ENCODE measurements at places on chromosomes 6 and 20.

- DNase-seq = no peak
These were observed 57.6 kb downstream of the EYA4 start for GRCh38 chr6:133298801-133299200.

GRCh38 chr6:160430203-160430602 is 82.0 kb downstream of the SLC22A3 start:
- DNase-seq = no peak

GRCh38 chr20:34875642-34876405 is 588 bp upstream of the ACSS2 start:
- DNase-seq = no peak

DNA sequence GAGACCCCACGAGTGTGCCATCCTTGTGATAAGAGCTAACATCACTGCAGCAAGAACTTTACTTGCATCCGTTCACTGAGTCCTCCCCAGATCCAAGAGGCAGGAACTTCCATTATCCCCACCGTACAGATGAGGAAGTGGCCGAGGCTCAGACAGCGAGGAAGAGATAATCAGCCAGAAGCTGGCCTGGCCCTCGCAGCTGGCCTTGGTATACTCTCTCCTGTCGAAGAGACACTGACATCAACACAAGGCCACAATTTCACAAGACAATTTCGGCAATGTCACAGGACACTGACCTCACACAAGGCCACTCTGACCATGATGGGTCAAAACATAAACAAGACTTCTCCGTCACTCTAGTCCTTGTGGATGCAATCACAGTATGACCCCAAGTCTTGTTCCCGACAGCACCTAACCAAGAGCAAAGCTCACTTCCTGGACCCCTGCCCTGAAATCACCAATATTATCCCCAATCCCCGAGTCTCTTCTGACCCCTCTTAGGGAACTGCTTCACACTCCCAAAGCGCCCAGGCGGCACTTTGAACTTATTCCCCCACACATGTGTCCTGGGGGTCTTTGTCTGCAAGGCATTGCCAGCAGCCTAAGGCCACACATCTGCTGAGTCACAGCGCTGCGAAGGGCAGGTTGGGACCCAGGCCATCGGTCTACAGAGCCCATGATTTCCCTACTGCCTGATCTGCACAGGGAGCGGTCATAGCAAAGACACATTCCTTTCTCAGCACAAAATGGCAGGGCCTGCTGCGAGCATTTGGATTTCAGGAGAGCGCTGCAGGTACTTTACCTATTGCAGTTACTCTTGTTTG is 14.8 kb upstream of the VAPB start:
- DNase-seq = no peak

- no peak for DNase-seq
These were observed 2.7 kb upstream of the BTN3A2 start for GRCh38 chr6:26362093-26362835.

- no peak for DNase-seq
These were observed 48.7 kb upstream of the GATA5 start for GRCh38 chr20:62524505-62524911.

DNA sequence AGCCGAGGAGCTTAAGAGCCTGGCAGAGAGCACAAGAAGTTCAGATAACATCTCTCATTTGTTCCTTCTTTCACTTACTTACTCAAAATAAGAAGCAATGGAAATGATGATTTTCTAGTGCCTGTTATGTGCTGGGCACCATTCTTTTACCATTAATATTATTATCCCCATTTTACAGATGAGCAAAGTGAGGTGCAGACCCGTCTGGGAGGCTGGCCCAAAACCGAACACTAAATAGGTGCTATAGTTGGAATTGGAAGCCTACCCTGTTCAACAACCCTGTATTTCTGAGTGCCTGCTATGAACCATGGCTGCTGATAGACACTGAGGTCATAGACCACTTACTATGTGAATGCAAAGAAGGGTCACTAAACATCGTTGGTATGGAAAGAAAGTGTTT is 25.0 kb upstream of the MTRF1L start:
- DNase-seq = no peak

GRCh38 chr6:149962461-149963211 is 1.1 kb upstream of the ULBP1 start:
- no peak for DNase-seq

DNA sequence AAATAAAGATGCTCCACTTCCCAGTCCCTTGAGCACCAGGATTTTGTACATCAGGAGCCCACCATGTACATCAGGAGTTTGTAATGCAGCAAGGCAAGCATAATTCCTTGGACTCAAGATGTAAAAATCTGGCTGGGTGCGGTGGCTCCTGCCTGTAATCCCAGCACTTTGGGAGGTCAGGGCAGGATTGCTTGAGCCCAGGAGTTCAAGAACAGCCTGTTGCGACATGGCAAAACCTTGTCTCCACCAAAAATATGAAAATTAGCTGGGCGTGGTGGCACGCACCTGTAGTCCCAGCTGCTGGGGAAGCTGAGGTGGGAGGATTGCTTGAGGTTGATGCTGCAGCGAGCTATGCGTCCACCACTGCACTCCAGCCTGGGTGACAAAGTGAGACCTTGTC is 16.1 kb upstream of the MAP1LC3A start:
- DNase-seq = no peak

DNA sequence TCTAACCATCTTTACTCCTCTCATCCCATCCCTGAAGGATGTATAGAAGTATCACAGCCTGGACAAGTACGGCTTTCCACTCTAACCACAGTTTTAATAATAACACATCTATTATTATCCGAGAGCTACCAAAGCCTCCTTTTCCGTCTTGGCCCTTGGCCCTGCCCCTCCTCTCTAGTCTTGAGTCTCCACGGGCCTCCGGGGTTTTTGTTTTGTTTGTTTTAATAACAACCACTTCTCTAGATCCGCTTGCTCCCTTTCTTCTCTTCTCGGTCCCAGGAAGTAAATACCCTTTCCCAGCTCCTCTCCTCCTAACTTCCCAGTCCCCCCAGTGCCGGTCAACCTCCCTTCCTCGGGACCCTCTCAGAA is 661 bp downstream of the LCA5 start:
- DNase-seq = no peak

- DNase-seq = no peak
These were observed 164.3 kb downstream of the RFPL4B start for GRCh38 chr6:112511441-112511840.

DNA sequence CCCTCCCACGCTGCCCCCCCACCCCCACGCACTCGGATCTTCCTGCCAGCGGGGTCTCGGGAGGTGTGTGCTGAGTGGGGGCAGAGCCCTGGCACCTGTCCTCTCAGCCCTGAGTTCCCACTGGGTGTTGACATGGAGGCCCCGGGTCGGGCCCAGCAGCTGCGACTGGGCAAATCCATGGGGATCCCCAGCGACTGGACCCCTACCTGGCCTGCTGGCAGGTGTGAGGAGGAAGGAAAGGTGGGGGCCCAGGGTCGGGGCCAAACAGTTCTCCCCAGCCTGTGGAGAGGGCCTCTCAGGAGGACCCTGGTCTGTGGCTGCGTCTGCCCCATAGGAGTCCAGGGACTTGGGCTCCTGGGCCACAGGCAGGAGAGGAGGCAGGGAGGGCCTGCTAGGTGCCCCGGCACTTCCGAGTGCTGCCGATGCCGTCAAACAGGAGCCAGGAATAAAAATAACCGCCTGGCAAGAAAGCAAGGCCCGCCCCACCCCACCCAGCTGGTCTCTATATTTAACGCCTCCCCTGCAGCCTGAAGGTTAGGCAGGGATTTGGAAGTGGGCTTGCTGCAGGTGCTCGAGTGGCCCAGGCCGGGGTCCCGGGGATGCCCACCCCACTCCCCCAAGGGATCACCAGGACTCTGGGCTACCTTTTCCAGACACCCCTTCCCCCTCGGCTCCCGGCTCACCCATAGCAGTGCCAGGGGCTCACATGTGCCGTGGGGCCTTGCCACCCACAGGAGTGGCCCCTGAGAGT is 1.4 kb upstream of the EEF1A2 start:
- no peak for DNase-seq

DNA sequence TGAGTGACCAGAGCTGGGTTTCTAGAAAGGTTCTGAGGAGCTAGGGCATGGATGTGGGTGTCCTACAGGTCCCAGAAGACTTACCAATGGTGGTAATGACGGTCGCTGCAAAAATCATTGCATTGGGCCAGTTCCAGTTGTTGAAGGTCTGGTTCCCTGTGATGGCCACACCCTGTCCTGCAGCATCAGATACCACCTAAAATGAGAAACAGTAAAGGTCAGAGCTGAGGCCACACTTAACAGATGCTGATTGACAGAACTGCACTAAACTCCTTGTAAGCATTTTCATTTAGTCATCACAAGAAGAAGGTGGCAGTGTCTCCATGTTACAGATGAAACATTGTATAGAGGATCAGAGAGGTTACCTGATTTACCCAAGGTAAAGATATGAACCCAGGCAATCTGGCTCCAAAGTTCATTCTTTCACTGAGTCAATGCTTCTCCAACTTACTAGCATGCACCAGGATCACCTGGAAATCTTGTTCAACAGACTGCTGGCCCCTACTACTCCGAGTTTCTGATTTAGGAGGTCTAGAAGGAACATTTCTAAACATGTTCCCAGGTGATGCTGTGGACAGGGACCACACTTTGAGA is 33.4 kb downstream of the KCNK5 start:
- no peak for DNase-seq

GRCh38 chr6:13300643-13301590 is 27.4 kb downstream of the TBC1D7 start:
- DNase-seq = no peak

GRCh38 chr6:27251112-27251605 is 3.7 kb downstream of the PRSS16 start:
- peak; percentile 51 for DNase-seq

- DNase-seq = no peak
These were observed 30.6 kb downstream of the REPS1 start for GRCh38 chr6:138957484-138957883.

- no peak for DNase-seq
These were observed 161.2 kb downstream of the GRM4 start for GRCh38 chr6:33984466-33985312.

DNA sequence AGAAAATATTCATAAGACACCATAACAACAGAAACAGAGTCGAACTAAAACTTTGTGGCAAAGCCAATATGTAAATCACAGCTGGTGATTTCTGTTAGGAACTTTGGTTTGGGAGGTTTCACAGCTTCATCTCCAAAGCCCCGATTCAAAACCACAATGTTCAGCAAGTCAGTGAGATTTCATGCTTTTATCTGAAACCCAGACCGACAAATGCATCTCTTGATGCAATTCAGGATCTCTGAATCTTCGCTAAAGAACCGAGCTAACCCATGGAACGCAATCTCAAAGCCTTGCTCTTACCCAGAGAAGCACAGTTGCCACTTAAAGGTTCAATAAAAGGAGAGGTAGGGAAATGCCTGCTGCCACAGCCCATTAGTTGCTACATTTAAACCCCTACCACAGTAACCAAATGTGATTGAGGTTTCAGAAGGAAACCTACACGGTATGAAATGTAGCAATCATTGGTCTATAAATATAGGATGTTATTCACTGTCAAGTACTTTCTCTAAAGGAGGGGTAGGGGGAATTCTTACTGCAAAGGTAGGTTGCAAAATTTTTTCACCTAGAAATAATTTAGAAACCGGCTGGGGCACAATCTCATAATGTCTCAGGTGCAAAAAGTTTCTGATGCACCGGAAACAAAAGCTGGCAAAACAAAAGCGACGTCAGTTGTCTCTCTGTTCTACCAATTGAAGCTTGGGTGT is 381.0 kb upstream of the ARID1B start:
- no peak for DNase-seq

DNA sequence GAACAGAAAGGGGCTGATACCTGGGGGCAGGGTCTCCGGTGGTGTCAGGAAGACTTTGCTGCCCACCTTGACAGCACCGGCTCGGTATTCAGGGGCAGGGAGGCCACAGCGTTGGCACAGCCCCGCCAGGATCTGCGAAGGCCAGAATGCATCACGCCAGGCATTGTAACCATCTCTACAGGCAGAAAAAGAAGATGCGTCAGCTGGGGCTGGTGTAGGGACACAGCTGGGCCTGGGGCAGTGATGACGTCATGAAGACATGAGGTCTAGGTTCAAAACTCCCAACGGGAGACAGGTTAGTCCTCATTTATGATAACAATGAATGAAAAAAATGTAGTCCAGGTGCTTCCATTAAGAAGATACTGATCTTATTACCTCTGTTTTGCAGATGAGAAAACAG is 22.0 kb downstream of the ERGIC3 start:
- DNase-seq = no peak

GRCh38 chr6:13881621-13882165 is 43.1 kb upstream of the RNF182 start:
- no peak for DNase-seq

GRCh38 chr6:82257088-82257774 is 9.7 kb upstream of the IBTK start:
- no peak for DNase-seq

GRCh38 chr6:157527471-157527907 is 146.5 kb downstream of the ZDHHC14 start:
- no peak for DNase-seq

Data from activated effector memory CD4-positive, alpha-beta T cell treated with Interleukin-2 at 50 U/mL for 16 hours (primary cell).